H9 (cell line): ENCODE measurements at places on chromosomes 1 and 21.
A peak's percentile ranks its signal among the peaks of the same experiment; 100 is the strongest.

DNA sequence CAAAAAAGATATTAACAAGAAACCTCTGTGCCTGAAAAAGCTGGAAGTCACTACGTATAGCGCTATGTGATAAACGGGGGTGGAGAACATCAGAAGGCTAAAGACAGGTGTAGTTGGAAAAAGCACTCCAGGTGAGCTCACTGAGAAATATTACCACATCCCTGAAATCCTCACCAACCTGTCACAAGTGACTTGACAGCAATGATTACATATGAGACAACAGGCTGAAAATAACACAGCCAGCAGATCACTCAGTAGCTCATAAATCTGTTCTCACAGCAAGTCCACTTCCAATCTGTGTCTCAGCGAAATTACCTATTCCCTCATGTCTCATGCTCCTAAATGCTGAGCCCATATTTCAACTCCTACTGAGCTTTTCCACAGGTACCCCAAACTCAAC lies 120.5 kb downstream of the UBR4 start:
- no peaks in the 10 kb centered on the region for H3K27me3 ChIP-seq
- H3K36me3 ChIP-seq = peaks cover 44% of the 10 kb centered on the region; the same call in 2 of the 3 replicates
- H3K27ac ChIP-seq = no peak overlapping the region
- H3K4me1 ChIP-seq = no peaks in the 10 kb centered on the region
- H3K4me3 ChIP-seq = no peak overlapping the region
- DNase-seq = no peak

- H3K4me3 ChIP-seq = no peak overlapping the region
- no peak overlapping the region for H3K27ac ChIP-seq
- H3K4me1 ChIP-seq = no peaks in the 10 kb centered on the region
- no peak for DNase-seq
- H3K27me3 ChIP-seq = no peaks in the 10 kb centered on the region
- H3K36me3 ChIP-seq = no peaks in the 10 kb centered on the region
These were observed 18.8 kb upstream of the F3 start for GRCh38 chr1:94560333-94560732.

- H3K27ac ChIP-seq = no peak overlapping the region
- DNase-seq = no peak
- no peaks in the 10 kb centered on the region for H3K4me1 ChIP-seq
- H3K36me3 ChIP-seq = peaks cover 9% of the 10 kb centered on the region
These were observed 275.0 kb downstream of the AKT3 start for GRCh38 chr1:243575070-243575469.

- H3K36me3 ChIP-seq = no peaks in the 10 kb centered on the region
- H3K27ac ChIP-seq = no peak overlapping the region
- peaks cover 10% of the 10 kb centered on the region; the same call in 1 of the 2 replicates for H3K4me1 ChIP-seq
- DNase-seq = no peak
- H3K27me3 ChIP-seq = no peaks in the 10 kb centered on the region
These were observed 122.6 kb downstream of the NTNG1 start for GRCh38 chr1:107263291-107263915.

DNA sequence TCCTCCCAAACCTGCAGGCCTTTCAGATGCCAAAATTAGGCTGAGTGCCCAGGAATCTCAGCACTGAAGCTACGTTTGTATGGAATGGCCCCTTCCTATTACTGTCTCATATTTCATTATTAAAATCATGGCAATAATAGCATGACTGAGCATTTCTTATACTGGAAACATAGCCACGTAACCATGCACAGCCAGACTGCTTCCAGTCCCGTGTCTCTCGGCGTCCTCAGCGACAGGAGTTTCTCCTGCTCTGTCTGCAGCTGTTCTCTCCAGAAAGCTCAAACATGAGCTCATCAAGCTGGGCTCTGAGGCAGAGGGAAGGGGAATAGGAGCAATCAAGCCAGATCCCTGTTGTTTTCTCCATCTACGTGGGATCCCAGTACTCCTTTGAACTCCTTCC lies 104.0 kb downstream of the CDC7 start:
- H3K36me3 ChIP-seq = no peaks in the 10 kb centered on the region
- no peak overlapping the region for H3K27ac ChIP-seq
- H3K4me1 ChIP-seq = no peaks in the 10 kb centered on the region
- H3K4me3 ChIP-seq = no peak overlapping the region
- DNase-seq = no peak
- no peaks in the 10 kb centered on the region for H3K27me3 ChIP-seq

DNA sequence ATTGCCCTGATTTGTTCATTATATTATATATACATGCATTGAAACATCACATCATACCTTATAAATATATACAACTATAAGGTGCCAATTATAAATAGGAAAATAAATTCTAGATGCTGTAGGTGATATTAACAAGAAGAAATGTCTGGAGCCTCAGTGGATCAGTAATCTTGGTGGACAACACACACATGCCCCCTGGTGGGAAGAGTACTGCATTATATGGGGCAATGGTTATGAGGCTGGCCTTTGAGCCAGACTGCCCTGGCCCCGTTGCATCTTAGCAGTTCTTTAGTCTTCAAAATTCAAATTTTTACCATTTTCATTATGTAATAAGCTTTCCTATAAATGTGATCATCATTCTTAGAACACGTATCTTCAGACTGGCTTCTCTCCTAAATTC lies 335.0 kb upstream of the GREM2 start:
- no peak overlapping the region for H3K27ac ChIP-seq
- no peaks in the 10 kb centered on the region for H3K36me3 ChIP-seq
- H3K4me3 ChIP-seq = no peak overlapping the region
- H3K27me3 ChIP-seq = no peaks in the 10 kb centered on the region
- DNase-seq = no peak

- peak; percentile 86 for DNase-seq
- H3K27ac ChIP-seq = no peak within 1 kb of the TSS
- peak within 1 kb of the TSS; percentile 82 for H3K4me3 ChIP-seq
- H3K36me3 ChIP-seq = no peaks in the 10 kb centered on the region
- H3K27me3 ChIP-seq = peaks cover 87% of the 10 kb centered on the region
These were observed at the start of gene DMBX1 for GRCh38 chr1:46489638-46490405. Gene DMBX1 (plus strand): TSS chr1:46489836. CDS start chr1:46507011, 17,175 bp downstream.

GRCh38 chr1:244301595-244302130 lies 150.0 kb downstream of the ADSS2 start:
- DNase-seq = no peak
- H3K36me3 ChIP-seq = no peaks in the 10 kb centered on the region; the same call in 1 of the 3 replicates
- H3K27ac ChIP-seq = no peak overlapping the region
- H3K27me3 ChIP-seq = no peaks in the 10 kb centered on the region
- no peaks in the 10 kb centered on the region for H3K4me1 ChIP-seq

DNA sequence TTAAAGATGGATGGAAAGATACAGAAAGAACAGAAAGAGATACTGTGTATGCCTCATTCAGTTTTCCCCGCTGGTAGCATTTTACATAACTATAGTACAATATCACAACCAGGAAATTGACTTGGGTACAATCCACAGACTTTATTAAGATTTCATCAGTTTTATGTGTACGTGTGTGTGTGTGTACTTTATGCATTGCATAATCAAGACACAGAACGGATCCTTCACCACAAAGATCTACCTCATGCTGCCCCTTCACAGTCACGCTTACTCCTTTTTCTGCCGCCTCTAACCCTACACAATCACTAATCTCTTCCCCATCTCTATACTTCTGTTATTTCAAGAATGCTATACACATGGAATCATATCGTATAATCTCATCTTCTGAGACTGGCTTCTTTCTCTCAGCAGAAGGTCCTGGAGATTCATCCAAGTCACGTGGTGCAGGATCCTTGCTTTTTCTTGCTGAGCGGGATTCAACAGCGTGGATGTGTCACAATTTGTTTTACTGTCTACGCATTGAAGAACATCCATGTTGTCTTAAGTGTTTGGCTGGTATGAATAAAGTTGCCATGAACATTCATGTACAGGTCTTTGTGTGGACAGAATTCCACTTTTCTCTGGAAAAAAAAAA lies 76.7 kb downstream of the SLC35F3 start:
- no peak overlapping the region for H3K27ac ChIP-seq
- H3K36me3 ChIP-seq = no peaks in the 10 kb centered on the region
- H3K4me3 ChIP-seq = no peak overlapping the region
- no peaks in the 10 kb centered on the region for H3K27me3 ChIP-seq
- peaks cover 3% of the 10 kb centered on the region; the same call in 1 of the 2 replicates for H3K4me1 ChIP-seq

DNA sequence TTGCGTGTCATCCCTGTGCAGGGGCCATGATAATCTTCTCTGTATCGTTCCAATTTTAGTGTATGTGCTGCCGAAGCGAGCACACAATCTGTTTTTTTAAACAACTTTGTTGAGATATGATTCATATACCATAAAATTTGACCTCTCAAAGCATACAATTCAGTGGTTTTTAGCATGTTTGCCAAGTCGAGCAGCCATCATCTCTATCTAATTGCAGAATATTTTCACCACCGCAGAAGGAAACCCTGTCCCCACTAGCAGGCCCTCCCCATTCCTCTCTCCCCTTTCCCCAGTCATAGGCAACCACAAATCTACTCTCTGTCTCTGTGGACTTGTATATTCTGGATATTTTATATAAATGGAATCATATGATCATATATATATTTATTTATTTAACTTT lies 78.7 kb upstream of the TINAGL1 start:
- H3K4me3 ChIP-seq = no peak overlapping the region
- no peak overlapping the region for H3K27ac ChIP-seq
- H3K36me3 ChIP-seq = no peaks in the 10 kb centered on the region
- DNase-seq = no peak

GRCh38 chr21:28375708-28376385 lies 616.8 kb downstream of the LTN1 start:
- H3K27ac ChIP-seq = no peak overlapping the region
- DNase-seq = no peak
- no peaks in the 10 kb centered on the region; the same call in 1 of the 2 replicates for H3K36me3 ChIP-seq
- no peaks in the 10 kb centered on the region for H3K27me3 ChIP-seq
- H3K4me1 ChIP-seq = no peaks in the 10 kb centered on the region

GRCh38 chr21:34031835-34032370 lies 41.5 kb upstream of the MRPS6 start:
- H3K4me1 ChIP-seq = peaks cover 5% of the 10 kb centered on the region; the same call in 1 of the 2 replicates
- peaks cover 3% of the 10 kb centered on the region; the same call in 1 of the 3 replicates for H3K36me3 ChIP-seq
- no peaks in the 10 kb centered on the region for H3K27me3 ChIP-seq

DNA sequence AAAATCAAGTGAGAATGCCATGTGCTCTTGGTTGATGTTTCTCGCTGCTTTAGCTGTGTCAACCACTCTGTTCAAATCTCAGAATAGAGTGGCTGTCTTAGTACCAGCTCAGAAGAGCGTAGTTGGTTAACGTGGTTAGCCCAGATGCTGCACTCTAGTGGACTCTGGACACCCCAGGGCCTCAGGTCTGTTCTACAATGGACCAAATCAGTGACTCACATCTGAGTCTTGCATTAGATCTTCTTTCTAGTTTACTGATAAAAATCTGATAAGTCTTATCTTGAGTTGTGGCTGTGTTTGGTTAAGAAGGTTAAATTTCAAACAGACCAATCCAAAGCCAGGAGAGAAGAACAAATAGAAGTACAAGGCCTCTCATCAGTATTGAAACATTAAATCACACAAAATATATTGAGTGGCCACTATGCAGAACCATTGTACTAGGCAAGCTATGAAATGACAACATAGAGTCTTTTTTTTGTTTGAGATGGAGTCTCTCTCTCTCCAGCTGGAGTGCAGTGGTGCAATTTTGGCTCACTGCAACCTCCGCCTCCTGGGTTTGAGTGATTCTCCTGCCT lies 104.1 kb downstream of the NR5A2 start:
- H3K27ac ChIP-seq = no peak overlapping the region
- no peak for DNase-seq
- peaks cover 10% of the 10 kb centered on the region for H3K4me1 ChIP-seq
- no peaks in the 10 kb centered on the region for H3K27me3 ChIP-seq
- no peak overlapping the region for H3K4me3 ChIP-seq
- H3K36me3 ChIP-seq = no peaks in the 10 kb centered on the region

DNA sequence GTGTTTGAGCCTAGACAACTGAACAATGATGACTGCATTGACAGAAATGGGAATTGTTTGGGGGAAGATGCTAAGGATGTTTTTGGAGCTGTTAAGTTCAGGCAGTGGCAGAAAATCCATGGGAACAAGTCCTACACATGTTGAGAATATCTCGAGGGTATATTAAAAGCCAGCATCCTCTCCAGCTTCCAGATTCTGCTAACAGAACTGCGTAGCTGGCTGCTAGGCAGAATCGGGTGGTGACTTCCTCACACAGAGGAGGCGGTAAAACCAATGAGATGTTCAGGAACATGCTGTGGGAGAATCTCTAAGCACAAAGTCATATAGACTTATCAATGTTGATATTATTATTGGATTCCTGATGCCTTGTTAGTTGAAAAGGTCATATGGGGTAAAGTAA lies 14.8 kb downstream of the FAM163A start:
- H3K4me1 ChIP-seq = 0 out of 2 replicates have a peak, but pooled peaks cover 3% of the 10 kb centered on the region
- no peak overlapping the region for H3K27ac ChIP-seq
- no peak overlapping the region for H3K4me3 ChIP-seq
- DNase-seq = no peak

GRCh38 chr1:192235127-192235526 lies 76.9 kb downstream of the RGS18 start:
- H3K27me3 ChIP-seq = no peaks in the 10 kb centered on the region
- no peaks in the 10 kb centered on the region for H3K36me3 ChIP-seq
- no peak for DNase-seq
- no peaks in the 10 kb centered on the region for H3K4me1 ChIP-seq
- no peak overlapping the region for H3K4me3 ChIP-seq
- H3K27ac ChIP-seq = no peak overlapping the region
